NCI-H2171 treated with DMSO at 0.1 percent for 48 hours (cell line): ENCODE measurements at places on chromosomes 6 and 20.
A peak's percentile ranks its signal among the peaks of the same experiment; 100 is the strongest.

DNA sequence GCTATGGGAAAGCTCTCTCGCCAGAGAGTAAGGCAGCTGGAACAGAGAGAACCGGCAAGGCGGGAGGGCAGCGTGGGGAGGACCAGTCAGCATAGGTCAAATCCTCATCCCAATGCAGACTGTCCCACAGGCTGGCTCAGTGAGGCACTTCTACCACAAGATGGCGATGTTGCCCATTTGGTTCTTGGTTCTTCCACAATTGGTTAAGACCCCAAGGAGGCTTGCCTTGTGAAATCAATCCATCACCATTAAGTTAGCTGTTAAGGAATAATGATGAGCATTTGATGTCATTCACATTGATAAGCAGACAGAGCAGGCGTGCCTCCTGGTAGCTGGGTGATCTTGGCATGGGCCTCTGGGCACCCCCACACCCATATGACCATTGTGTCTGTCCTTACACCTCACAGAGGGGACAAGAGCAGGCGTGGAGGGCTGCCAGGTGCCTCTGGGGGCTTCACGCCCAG lies 2.4 kb downstream of the CSTL1 start:
- peak; percentile 60 for DNase-seq

DNA sequence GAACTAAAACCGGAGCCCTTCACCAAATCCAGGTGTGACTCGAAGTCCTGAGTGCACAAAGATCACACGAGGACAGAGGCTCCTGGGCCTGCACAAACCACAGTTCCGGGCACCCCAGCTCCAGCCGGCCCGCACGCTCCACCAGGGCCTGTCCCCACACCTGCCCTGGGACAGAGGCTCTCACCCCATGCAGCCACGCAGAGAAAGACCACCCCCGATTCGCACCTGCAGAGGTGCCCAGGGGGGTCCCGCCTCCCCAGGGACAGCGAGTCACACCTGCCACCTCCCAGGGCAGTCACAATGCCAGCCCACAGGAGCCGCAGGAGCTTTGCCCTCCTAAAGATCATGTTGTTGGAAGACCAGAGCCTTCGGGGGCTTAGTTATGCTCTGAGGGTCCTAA lies 25.4 kb upstream of the MRGBP start:
- no peak for DNase-seq

DNA sequence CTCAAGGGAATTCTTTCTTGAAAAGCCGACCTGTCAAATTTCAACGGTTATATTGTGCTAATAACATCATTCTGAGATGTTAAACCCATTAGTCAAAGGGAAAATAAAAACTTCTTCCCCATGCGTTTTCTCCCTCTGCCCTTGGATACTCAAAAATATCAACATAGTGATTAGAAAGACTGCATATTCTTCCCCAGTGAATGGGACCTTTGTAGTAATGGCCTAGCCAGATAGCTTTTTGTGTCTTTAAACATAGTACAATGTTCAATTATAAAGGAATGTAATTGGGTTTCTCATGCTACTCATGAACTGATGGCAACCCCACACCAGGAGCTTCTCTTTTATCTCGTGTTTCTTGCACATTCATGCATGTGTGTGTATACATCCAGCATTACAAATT lies 69.4 kb downstream of the PHACTR1 start:
- no peak for DNase-seq

- no peak for DNase-seq
Observed at GRCh38 chr6:3844097-3844463, 5.1 kb upstream of the FAM50B start.

DNA sequence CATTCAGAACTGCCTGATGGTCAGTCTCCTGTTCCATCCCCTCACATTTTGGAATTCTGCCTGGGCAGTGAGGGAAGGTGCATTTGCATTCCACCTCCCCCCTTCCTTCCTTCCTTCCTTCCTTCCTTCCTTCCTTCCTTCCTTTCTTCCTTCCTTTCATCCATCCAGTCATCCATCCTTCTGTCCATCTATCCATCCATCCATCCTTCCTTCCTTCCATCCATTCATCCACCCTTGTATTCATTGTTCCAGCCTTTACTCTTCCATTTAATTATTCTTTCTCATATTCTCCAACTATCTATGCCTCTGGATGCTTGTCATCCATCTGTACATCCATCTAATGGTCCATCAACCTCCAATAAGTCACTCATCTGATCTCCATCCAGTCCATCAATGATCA lies 14.0 kb downstream of the PCK1 start:
- DNase-seq = no peak

DNA sequence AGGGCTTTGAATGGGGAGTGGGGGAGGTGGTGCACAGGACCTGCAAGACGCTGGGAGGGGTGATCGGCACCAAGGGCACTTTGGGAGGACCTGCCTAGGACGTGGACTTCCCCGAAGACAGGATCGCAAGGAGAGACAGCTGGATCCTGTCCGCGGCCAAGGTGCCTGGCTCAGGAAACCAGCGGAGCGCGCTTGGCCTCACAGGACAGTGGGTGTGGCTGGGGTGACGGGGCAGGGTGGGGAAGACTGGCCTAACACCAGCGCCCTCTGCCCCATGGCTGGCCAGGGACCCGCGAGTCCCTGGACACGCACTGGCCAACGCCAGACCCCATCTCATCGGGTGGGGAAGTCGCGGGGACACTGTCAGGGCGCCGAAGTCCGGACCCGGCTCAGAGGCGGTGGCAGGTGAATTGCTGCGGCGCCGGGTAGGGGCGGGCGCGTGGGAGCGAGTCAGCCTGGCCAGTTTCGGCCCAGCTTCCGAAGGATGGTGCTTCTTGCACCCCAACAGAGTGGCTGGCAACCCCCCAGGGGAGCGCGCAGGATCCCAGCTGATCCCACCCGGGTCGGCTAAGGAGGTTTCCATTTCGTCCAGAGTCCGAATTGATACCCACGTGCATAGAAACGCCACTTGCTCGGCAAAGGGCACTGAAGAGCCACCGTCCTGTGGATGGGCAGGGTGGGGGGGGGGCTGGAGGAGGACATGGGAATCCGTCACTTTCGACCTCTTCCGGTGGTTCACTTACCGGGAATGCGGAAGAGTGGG lies 785 bp upstream of the THBD start:
- DNase-seq = no peak

GRCh38 chr6:3549314-3549940 lies 92.6 kb upstream of the SLC22A23 start:
- no peak for DNase-seq

DNA sequence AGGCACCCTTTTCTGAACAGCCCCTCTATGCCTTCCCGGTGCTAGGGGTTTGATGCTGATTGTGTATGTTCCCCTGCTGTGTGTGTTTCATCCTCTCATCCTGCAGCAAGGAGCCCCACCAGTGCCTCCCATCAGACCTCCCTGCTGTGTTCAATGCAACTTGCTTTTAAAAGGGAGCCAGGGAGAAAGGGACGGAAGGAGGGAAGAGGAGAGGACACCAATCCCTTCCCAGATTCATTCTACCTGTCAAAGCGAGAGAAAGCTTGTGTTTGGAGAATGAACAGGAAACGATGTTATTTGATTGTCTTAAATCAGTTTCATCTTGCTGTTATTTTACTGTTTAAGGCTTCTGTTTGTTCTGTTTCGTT lies 259.2 kb downstream of the ADGB start:
- no peak for DNase-seq

DNA sequence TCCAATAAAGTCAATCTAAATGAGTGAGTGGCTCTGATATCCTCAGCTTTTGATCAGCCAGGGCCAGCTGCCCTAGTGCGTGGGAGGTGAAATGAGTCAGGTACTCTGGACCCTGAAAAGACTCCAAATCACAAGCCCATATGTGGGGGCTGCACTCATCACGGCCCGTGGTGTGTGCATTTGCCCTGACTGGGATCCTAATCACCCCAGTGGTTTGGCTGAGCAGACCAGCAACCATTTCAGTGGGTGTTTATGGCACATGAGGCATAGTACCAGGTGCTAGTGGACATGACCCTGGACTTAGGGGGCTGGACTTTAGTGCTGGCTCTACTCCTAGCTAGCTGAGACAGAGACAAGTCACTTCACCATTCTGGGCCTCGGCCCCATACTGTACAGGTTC lies 39.4 kb downstream of the SCML4 start:
- DNase-seq = no peak

DNA sequence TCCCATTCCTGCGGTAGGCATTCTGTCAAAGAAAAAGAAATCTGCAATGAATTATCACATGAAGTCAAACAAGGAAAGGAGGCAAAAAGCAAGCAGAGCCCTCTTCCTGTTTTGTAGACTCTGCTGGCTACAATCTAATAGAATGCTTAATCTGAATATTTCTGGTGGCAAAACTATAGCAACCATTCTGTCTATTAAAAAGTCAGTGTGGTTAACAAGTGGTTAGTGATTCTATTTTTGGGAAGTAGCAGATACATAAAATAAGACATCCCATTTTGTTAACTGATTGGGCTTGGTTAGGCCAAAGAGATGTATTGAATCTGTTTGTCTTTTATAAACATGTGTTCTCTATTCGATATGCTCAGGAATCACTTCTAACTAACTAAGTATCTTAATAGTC lies 442.3 kb downstream of the CDC5L start:
- no peak for DNase-seq

DNA sequence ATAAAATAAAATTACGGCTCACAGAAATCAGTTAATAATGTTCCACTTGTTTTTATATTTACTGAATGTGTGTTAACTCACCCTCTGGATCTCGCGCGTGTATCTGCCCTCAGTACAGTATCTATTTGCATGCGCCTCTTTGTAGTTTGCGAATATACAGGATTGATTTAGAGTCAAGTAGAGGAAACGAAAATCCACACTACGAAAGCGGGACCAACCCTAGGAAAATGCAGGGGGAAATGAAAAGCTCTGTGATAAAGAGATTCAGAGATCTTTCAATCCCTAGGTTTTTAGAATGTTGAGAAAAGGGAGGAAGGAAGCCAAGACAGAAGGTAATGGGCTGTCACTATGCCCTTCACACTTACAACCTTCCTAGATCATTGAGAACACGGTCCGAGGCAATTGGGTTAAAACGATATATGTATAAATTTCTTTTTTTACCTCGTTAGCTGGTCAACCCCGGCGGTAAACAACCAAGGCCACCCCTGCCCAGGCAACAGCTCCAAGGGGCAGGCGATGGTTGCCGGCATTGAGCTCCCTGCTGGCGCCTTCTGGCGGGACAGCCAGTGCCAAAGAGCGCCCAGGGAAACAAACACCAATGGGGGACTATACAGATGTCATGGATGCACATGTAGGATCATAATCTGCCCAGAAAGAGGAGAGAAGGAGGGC lies 792 bp upstream of the FUT9 start:
- DNase-seq = peak; percentile 94

DNA sequence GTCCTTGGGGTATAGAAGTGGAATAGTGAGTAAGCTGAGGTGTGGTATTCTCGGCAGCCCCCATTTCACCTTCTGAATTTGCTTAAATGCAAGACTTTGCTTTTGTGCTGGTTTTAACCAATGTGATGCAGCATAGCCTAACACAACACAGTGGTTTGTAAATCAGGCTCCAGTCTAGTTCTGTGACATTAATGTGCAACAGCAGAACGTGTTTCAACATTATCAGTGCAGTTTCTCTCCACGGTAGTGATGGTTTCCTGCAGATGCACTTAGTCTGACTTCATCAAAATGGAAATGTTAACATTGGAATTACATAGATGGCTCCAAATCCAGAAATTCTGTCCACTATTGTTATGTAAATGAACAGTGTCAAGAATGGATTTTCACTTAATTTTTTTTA lies 139.5 kb downstream of the ZFAND3 start:
- no peak for DNase-seq

- no peak for DNase-seq
Observed at GRCh38 chr20:51162015-51162414, 139.1 kb upstream of the KCNG1 start.

DNA sequence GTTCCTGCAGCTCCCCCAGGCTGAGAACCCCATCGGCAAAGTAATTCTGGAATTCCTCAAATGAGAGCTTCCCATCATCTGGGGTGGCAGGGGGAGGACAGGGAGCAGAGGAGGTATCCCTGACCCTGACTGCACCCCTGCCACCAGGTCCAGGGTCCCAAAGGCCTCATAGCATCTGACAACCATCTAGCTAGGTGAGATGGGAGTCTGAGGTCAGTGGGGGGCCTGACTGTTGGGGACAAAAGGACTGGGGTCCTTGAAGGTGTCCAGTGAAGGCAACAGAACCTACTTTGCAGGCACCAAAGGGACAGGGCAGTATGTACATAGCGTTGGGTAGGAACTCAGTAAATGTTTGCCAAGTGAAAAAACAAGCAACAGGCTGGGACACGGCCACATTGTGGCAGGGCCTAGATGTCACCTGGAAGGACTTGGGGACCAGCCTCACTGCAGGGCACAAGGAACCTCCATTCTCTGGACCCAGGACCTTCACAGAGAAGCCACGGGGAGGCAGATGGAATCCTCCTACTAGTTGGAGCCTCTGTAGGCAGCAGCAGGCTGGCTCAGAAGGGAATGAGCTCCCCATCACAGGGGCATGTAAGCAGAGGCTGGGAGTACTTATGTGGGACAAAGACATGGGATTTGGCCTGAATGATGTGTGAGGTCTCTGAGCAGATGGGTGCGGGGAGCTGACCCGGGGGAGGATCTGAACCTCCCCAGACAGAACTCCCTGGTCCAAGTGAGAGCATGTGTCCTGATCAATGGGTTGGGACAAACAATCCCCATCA lies 3.3 kb downstream of the NECAB3 start:
- no peak for DNase-seq

- no peak for DNase-seq
Observed at GRCh38 chr20:34185766-34186620, 55.2 kb upstream of the ASIP start.

DNA sequence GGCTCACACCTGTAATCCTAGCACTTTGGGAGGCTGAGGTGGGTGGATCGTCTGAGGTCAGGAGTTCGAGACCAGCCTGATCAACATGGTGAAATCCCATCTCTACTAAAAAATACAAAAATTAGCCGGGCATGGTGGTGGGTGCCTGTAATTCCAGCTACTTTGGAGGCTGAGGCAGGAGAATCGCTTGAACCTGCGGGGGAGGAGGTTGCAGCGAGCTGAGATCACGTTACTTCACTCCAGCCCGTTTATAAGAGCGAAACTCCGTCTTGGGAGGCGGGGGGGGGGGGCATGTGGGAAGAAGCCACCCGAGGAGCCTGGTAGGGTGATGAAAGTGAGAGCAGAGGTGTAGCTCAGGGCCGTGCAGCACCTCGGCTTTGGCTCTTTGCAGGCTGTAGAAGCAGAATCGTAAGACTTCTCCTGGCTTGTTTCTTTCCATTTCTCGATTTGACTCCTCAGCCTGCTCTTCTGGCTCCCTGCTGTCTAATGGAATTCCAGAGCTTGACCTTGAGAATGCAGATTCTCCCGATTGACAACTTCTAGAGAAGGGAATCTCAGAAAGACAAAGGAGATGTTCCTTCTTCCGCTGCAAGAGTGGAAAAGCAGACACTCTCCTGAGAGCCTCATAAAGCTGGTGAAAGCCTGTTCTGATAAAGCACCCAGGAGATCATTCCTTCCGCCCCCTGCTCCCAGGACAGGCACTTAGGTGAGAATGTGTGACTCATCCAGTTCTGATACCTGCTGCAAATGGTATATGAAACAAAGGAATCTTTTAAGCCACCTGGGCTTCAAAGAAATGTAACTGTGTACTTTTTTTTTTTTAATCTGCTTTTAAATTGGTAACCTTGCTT lies 26.0 kb upstream of the PPP1R16B start:
- DNase-seq = no peak

- no peak for DNase-seq
Observed at GRCh38 chr6:16358531-16359138, 120.2 kb downstream of the GMPR start.
